ENCODE measurements at places on chromosomes 5 and 9.

DNA sequence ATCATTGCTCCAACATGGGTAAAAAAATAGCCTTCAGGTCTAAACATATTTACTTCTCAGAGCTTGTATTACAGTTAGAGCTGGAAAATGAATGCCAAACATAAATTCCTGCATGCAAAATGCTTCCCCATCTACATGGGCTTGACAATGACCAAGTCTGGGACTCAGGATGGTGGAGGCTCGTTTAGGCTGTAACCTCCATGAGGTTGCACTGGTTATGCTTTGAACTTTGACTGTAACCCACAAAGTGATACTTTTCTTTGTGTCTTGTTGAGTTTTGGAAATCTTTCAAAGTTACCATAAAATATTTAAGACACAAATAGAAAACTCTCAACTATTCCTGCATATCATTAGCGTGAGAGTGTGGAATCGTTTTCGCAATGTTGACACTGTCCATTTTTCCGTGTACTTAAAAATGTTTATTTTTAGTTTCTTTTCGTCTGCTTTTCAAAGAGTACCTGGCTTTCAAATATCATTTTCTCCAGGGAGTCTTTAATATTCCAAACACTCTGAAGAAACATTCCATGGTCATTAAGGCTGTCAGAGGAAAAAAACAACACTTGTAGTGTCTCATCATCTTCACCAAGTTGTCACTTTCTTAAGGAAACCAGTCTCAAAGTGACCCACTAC, 487.8 kb downstream of the ENC1 start:
- DNase-seq: no peak

DNA sequence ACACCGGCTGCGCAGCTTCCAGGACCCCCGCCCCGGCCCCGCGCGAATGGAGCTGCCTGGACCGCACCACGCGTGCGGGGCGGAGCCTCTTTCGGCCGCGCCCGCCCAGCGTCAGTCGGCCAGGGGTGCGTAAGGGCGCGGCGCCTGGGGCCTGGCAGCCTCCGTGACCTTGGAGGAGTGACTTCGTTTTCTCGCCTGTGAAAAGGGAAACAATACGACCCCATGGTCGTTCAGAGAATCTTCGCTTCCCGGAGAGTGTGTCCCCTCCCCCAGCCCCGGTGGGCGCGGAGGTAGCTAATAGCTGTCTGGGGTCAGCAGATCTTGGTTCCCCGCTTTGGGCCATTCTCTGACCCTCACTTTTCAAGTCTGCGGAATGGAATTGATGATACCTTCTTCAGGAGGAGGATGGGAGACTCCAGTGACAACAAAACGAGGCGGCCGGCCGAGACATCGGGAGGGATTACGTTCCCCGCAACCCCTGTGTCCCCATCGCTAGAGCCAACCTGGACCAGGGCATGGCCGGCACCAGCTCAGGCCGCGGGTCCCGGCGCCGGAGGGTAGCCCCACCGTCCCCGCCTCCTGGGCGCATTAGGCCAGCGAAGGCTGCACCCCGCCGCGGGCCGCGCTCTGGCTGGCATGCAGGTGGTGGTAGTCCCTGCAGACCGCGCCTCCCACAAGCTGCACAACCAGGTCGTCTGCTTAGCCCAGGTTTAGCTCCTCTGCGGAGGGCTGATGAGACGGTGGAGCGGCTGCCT, 5.5 kb upstream of the CDHR2 start:
- peak; percentile 75 for DNase-seq

GRCh38 chr9:91221332-91221731, 140.4 kb downstream of the AUH start:
- DNase-seq: no peak

DNA sequence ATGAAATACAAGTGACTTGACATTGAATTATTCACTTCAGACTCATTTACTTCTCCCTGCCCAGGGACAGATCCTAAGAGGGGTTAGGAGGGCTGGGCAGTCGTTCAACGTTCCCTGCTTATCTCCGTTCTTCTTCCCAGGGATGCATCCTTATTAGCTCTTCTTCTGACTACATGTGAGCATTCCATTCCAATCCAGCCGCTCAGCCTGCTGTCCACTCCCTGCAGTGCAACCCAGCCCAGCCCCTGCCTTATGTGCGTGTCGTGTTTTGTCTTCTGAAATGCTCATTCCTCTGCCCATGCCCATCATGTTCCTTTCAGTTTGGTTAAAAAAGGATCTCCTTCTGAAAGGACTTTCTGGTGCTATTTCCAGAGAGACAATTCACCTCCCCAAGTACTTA, 64.7 kb upstream of the PALM2AKAP2 start:
- DNase-seq: no peak

DNA sequence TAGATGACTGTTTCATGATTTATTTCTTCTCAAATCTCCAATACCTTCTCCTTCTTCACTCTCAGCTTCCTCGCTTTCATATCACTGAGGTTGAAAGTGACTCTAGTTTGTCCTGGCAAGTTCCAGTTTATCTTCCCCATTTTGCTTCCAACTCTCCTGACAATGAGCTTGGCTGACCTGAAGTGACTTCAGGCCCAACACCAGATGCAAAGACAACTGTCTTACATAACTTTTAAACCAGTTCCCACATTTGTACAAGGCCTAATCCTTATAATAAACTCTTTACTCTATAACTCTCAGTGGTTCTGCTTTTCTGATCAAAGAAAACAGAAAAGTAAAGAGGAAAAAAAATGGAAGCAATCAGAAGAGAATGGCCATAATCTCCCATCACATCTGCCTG, 22.0 kb downstream of the GNG10 start:
- no peak for DNase-seq

GRCh38 chr9:125262294-125262991, 817 bp downstream of the GAPVD1 start:
- no peak for DNase-seq

DNA sequence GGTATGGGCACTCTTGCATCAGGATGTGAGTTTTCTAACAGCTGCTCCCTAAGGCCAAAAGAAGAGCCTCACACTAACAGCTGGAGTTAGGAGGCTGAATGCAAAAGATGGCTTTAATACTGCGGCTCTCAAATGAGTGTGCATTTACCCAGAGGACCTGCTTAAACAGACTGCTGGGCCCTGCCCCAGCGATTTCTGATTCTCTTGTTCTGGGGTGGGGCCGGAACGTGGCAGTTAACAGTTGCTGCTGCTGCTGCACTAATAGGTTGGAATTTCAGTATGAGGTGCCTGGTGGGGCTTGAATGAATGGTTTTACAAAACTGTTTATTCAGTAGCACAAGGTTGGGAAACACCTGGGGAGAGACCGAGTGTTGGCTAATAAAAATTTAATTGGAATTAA, 26.1 kb downstream of the HMGCR start:
- no peak for DNase-seq

GRCh38 chr9:109923471-109923760, 143.4 kb downstream of the PALM2AKAP2 start:
- DNase-seq: no peak

DNA sequence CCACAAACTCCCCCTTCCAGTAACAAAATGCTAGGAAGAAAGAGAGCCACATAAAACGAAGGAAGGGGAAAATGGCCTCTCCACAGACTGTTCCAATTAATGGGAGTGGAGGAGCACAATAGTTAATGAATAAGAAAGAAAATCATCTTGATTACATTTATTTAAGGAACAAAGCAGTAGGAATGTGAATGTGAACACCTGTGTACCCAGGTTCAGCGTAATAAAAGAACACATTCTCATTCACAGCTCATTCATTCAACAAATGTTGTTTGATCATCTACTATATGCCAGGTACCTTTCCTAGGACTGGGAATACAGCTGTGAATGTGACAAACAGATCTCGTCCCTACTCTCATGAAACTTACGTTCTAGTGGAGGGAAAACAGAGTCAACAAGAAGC, 35.7 kb downstream of the SIL1 start:
- no peak for DNase-seq

GRCh38 chr9:1591310-1591709, 423.8 kb upstream of the SMARCA2 start:
- no peak for DNase-seq

DNA sequence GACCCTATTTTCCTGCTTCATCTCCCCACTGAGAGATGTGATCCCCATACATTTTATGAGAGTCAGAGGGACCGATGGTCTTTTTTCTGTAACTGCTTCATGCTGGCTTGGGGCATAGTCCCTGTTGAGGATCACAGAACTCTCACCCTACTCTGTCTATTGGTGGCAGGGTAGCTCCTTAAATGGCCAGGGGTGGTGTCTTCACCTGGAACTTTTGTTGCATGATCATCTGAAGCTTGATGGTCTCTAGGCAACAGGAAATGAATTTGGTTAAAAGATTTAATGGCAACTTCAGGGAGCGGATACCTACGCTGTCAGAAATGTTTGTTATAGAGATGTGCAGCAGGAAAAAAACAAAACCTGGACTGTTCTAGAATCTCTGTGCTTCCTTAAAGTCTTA, 87.0 kb upstream of the GLIS3 start:
- DNase-seq: no peak

- DNase-seq: no peak
Measured at GRCh38 chr9:99594056-99594780, 227.5 kb upstream of the NR4A3 start.

GRCh38 chr5:159987031-159987674, 21.8 kb upstream of the TTC1 start:
- peak; percentile 72 for DNase-seq

GRCh38 chr9:133851693-133852092, 113.5 kb upstream of the SARDH start:
- no peak for DNase-seq

DNA sequence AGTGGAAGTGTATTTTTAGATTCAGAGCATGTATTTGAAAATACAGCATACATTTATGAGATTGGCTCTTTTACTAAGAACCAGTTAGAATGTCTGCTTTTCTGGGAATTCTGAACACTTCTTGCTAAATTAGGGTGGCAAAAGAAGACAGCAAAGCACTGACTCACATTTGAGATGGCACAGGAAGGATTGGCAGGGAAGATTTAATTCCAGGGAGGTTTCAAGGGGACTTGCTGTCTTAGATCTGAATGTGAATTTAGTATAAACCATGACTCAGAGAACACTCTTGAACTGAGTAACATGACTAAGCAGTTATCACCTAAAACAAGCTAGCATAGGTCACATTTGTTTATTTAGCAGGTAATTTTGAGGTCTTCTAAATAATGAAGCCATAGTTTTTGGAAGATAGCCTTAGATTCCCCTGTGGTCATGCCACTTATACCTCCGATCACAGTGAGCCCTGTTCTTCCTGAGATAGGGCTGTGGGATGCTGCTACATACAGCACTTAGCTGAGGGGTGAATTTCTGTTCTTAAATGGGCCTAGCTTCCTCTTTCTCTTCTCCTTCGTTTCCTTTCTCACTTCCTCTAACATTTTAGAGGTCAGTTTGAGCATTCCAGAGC, 173.8 kb downstream of the PCSK1 start:
- no peak for DNase-seq

DNA sequence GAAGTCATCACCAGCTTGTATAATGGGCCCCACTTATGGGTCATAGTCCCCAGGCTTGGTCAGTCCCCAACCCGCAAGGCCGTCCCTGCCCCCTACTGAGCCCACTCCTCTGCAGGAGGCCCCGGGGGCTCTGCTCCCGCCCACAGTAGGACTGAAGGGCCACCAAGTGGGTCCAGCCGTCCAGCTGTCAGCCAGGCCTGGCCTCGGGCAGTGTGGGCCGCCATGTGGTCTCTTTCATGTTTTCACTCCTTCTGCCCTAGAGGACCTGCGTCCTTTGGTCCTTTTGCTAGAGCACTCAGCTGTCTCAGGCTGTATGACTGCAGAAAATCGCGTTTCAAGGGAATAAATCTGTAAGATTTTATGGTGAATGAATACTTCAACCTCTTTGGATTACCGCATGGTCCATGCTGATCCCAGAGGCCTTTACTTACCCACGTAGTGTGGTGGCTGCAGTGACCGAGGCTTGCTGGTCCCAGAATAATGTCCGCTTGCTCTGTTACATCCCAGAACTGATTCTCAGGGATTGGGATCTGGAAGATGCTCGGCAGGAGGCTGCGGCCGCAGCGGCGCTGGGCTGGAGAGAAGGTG, 105.7 kb upstream of the FAM120A start:
- DNase-seq: no peak

DNA sequence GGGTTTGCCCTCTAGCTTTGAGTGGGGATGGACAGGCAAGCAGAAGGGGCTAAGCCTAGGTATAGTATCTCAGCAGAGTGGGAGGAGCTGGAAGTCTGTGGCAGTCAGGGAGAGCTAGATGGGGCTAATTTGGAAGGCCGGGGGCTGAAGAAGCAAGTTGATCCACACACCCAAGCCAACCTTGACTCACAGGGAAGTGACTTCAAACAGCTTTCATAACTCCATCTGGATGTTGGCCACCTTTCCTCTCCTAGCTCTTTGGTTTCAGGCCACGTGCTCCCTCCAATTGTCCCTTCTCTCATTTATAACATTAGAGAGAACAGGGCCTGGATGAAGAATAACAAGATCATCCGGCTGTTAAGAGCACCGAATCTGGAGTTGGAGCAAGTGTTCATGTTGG, 36.8 kb downstream of the EGR1 start:
- no peak for DNase-seq

DNA sequence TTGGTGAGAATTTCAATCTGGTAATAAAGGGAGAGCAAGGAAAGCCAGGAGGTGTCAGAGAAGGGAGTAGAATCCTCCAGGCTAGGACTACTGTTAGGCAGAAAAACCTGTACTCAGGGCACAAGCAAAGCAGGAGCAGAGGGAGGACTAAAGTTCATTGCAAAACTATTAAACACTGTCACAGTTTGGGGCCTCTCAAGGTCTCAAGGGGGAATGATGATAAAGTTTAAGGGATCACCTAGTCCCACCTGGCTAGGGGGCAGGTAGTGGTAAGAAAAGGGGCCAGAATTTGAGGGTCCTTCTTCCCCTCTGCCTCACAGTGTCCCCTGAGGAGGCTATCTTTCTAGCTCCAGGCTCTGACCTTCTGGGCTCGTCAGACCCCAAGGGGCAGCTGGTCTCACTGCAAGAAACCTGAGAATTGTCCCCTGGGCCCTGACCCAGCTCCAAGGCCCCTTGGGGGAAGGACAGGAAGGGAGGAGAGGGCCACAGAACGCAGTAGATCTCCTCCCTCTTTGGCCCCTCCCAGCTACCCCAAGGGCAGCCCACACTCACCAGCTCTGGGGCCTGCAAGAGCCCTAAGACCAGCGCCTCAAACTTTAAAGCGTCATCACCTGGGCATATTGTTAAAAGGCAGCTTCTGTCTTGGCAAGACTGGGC, 974 bp downstream of the CCDC69 start:
- DNase-seq: peak; percentile 64
